T follicular helper cell (primary cell): ENCODE measurements at places on chromosomes 4 and X.

DNA sequence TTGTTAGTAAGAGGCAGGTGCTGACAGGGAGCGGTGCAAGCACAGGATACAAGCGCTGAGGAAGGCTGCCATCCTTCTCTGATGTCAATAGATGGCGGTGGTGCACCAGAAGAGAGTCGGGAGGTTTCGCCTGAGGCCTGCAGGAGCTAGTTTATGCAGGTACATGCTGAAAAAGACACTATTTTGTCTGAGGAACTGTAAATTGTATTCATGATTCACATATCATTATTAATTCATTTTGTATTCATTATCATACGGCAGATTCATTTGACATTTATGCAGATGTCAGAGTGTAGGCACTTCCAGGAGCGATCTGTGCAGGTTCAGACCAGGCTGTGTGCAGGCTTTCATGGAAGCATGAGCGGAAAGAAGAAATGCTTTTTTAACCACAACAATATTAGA is 824.0 kb downstream of the STIM2 start:
- no peak for DNase-seq

GRCh38 chrX:44480591-44480990 is 62.1 kb downstream of the FUNDC1 start:
- no peak for DNase-seq

DNA sequence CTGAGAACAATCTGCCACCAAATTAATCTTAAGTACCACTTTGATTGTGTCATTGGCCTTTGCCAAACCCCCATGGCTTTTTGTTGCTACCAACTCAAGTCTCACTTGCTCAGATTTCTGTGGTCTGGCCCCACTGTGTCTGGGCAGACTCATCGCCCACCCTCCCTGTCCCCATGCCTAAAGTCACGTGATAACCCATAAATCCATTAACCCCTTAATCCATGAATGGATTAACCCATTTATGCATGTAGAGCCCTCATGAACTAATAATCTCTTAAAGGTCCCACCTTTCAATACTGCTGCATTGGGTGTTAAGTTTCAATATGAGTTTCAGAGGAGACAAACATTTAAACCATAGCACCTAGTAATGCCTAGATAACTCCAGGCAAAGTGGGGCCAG is 78.5 kb upstream of the BLTP1 start:
- DNase-seq, result no peak

DNA sequence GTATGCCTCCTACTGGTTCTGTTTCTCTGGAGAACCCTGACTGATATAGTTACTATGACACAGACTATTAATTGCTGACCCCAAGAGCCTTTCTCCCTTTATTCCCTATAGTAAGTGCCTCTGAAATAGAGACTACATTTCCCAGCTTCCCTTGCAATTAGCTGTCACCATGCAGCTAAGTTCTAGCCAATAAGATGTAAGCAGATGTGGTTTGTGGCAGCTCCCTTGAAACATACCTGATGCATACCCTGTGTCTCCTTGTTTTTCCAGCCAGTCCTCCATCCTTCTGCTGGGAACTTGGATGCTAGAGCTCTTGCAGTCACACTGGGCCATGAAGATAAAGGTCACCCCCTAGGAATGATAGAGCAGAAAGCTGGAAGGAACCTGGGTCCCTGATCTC is 9.7 kb upstream of the TMEM165 start:
- DNase-seq, result no peak

GRCh38 chr4:17877661-17878060 is 66.9 kb downstream of the NCAPG start:
- no peak for DNase-seq

DNA sequence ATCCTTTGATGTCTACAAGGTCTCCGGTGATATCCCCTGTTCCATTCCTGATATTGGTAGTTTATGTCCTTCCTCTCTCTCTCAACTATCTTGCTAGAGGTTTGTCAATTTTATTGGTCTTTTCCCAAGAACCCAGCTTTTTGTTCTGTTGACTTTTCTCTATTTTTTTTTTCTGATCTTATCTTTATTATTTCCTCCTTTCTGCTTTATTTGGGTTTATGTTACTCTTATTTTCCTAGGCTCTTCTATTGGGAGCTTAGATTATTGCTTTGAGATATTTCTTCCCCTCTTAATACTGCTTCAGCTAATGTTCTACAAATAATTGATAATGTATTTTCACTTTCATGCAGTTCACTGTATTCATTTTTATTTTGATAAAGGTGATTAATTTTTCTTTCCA is 44.2 kb downstream of the EIF2S3 start:
- DNase-seq, result no peak

GRCh38 chrX:47530049-47530448 is 31.0 kb upstream of the ARAF start:
- no peak for DNase-seq

DNA sequence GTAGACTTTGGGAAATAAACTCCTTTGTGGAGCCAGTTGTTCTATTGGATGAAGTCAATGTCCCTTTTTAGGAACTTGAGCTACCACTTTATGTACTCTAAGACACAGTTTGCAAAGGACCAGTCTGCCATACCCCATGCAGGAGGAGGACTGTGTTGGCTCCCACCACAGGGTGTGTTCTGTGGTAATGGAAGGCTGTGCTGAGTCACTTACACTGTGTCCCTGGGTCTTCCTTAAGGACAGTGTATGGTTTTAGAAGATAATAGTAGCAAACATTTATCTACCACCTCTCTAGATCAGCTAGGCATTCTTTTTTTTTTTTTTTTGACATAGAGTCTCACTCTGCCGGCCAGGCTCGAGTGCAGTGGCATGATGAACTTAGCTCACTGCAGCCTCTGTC is 184.0 kb upstream of the PGRMC2 start:
- no peak for DNase-seq

- DNase-seq, result no peak
Observed at GRCh38 chr4:14445882-14446281, 556.4 kb upstream of the CPEB2 start.

- no peak for DNase-seq
Observed at GRCh38 chr4:48270951-48271473, 1.4 kb upstream of the TEC start.

- DNase-seq, result no peak
Observed at GRCh38 chr4:89906777-89907521, 12.3 kb downstream of the MMRN1 start.

DNA sequence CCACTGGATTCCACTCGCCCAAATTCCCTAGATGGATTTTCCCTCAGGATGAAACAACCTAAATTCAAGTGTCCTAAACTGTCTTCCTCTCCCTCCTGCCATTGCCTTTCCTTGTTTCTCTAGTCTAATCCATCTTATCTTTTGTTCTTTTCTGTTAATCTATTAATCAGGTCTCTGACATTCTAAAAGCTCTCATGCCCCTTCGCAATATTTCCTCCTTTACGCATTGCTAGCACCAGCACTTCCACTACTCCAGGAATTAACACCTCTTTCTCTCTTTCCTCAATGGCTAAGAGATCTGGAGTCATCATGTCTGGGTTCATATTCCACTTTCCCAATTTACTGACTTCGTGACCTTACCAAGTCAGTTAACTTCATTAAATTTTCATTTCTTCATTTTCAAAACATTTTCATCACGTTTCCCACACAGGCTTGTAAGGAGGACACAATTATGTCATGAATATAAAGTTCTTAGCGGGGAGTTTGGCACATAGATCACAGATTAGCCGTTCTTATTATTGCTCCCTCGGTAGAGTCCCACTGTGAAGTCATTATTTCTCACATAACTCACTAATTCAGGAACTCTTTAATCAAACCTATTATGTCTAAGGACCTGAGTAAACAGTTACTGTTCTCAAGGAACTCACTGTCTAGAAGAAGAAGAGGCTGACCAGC is 45.3 kb downstream of the FAT4 start:
- no peak for DNase-seq

DNA sequence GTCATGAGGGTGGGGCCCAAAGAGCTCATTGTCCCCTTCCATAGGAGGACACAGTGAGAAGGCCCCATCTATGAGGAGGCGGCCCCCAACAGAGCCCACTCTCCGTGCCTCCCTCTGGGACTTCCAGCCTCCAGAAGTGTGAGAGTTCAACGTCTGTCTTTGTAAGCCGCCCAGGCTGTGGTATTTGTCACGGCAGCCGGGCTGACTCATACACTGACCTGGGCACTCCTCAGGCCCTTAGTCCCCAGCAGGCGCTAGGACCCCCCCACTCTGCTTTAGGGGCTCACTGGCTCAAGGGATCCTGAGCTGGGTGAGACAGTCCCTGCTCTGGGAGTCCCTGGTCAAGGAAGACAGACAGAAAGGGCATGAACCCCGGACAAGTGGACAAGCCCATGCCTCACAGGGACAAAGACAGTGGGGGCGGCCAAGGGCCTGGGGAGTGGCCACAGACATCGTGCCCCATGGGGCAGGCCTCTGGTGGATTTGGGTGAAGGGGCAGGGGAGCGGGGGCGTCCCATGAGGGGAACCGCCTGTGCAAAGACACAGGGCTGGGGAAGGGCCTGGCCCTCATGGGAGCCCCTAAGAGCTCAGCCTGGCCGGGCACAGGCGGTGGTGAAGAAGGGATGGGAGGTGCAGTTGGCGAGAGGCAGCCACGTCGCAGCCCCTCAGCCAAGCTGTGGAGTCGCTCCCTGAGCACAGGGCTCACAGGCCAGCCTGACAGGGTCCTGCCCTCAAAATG is 21.5 kb downstream of the ABLIM2 start:
- DNase-seq, result no peak

GRCh38 chrX:53281321-53281822 is at the start of gene IQSEC2:
Gene IQSEC2 (minus strand): TSS chrX:53281584.
- no peak for DNase-seq

- DNase-seq, result no peak
Observed at GRCh38 chrX:153651540-153652079, 4.6 kb downstream of the DUSP9 start.

DNA sequence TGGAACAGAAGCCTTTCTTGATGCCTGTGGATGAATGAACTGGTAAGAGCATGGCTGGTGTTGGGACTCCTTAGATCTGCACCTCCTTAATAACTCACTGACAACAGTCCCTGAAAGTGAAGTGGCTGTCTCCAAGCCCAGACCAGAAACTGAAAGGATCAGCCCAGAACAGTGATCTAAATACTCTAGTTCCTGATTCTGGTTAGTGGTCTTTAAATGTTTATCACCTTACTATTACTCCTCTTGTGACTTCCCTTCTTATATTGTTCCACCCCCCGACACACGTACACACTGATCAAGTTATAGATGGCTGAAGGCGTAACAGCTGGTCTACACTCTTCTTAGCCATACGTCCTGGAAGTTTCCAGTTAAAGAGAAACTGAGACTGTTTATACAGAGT is 33.8 kb upstream of the ARMCX2 start:
- no peak for DNase-seq

DNA sequence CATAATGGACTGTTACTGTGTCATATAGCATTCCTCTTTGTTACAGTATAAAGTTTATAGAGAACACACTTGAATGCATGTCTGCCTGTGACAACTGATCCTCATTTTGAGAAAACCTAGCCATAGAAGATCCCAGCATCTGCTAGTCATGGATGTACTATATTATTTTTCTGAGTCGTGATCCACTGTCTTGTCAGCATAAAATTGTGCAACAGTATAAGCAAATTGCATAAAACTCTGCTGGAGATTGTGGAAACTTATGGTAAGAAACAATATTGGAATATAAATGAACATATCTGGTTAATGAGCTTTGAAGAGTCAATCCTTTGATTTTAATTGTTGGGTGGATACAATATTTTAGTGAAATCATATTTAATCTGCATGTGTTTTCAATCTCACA is 3.6 kb downstream of the NEIL3 start:
- DNase-seq, result no peak

DNA sequence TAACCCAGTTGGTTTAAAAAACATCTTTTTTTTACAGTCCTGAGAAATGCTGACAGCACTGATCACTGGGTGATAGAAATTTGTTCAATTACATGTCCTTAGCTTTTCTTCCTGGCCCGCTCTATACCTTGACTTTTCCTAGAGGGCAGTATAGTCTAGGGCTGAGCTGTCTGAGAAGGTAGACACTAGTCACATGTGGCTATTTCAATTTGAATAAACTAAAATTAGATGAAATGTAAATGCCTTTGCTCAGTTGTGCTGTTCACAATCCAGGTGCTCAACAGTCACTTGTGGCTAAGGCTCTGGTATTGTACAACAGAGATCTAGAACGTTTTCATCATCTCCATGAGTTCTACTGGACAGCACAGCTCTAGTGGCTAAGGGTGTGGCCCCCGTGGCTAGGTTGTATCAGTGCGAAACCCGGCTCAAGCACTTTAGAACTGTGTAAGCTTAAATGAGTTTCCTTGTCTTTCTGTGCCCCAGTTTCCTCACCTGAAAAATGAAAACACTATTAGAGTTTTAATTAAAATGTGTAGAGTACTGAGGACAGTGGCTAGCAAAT is 111.6 kb upstream of the WDR17 start:
- no peak for DNase-seq

DNA sequence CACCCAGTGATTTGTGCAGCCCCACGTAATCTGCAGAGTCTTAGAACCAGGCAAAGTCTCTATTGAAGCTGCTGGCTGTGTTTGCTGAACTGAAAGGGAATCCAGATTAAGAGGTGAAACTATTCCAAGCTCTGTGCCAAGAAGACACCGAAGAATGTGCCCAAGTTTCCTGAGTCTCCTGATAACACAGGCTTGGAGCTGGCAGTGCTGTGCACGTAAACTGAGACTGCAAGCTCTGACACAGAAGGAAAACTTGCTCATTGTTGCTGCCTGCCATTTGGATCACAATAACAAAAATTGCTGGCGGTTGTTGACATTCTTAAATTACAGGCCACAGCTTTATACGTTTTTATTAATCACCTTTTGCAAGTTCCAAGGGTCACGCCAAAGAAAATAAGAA is 60.2 kb upstream of the VCX3B start:
- DNase-seq, result no peak

GRCh38 chr4:995311-996026 is 2.3 kb upstream of the SLC26A1 start:
- DNase-seq, result no peak

DNA sequence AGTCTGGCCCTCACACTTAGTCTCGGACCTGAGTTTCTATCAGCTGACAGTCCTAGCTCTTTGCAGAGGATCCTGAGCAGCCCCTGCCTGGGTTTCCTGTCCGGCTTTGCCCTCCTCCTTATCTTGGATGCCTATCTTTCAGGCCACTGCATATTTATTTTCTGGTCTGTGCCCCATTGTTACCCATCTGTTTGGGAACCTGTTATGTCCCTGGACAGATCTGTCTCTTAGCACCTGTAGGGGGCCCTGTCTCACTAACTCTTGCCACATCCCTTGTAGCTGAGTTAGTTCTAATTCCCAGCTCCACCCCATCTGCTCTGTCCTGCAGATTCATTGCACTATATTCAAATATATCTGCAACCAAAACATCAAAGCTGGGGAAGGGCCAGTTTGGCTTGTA is 514.9 kb upstream of the LCORL start:
- DNase-seq, result no peak

DNA sequence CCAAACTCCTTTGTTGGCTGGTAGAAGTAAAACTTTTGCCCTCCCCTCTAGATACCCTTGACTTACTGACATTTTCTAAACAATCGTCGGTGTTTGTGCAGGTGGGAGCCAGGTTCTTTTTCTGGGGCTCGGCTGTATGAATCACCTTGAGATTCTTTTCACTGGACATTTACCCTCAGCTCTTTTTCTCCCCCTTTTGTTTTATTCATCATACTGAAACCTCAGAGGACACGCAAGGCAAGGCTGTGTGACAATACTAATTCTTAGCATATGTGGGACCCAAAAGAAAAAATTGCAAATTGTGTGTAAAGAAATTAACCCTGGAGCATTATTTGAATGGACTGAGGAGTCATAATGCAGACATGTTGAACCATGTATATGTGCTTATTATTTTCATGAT is 194.0 kb downstream of the PCDH19 start:
- no peak for DNase-seq

GRCh38 chr4:103074744-103075434 is 1.7 kb downstream of the SLC9B2 start:
- DNase-seq, result no peak
